ENCODE measurements at places on chromosomes 3 and 15. TPM values are rescaled to one million over a fixed set of nuclear protein-coding genes. Genes with fewer than 3 reads are reported as not detected.

DNA sequence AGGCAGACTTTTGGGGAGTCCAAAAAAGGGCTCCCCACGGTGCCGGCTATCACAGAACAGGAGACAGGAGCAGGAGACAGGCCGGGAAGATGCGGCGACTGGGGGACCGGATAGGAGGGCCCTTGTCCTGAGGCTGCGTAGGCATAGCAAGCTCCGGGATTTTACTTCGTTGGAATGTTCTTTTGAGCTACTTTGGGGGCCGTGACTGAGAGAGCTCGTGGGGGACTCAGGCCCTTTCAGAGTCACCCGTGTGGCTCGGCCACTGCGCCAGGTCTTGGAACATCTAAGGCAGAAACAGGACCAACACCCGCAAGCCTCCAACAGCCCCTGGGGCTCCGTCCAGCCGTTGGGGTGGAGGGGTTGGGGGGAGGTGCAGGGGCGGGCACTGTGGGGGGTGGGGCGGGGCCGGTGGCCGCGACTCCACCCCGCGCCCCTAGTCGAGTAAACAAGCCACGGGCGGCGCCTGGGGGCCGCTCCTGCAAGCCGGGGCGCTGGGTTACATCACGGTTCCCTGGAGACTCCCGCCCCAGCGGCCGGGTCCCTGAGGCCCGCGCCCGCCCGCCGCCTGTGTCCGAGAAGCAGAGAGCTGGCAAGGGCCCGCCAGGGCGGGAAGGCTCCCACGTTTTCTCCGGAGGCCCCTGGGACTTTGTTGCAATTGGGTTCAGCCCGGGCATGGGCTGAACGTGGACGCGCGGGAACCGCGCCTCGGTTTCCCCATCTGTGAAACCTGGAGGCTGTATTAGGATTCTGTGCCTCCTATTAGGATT, 23.3 kb upstream of the C15orf39 start:
- H3K4me3 ChIP-seq, result peak overlapping the region; percentile 35
- H3K27me3 ChIP-seq, result no peaks in the 10 kb centered on the region
- H3K4me1 ChIP-seq, result peaks cover 32% of the 10 kb centered on the region
- H3K27ac ChIP-seq, result peak overlapping the region; percentile 47
- peak; percentile 60 for DNase-seq

LHFPL4 gene
- not detected for total RNA-seq

SMCO1 gene
- total RNA-seq, result not detected

GRCh38 chr15:52879145-52879544, 89.0 kb upstream of the ONECUT1 start:
- H3K4me1 ChIP-seq, result no peaks in the 10 kb centered on the region
- no peak overlapping the region for H3K27ac ChIP-seq
- no peaks in the 10 kb centered on the region for H3K36me3 ChIP-seq
- no peaks in the 10 kb centered on the region for H3K27me3 ChIP-seq
- DNase-seq, result no peak

DNA sequence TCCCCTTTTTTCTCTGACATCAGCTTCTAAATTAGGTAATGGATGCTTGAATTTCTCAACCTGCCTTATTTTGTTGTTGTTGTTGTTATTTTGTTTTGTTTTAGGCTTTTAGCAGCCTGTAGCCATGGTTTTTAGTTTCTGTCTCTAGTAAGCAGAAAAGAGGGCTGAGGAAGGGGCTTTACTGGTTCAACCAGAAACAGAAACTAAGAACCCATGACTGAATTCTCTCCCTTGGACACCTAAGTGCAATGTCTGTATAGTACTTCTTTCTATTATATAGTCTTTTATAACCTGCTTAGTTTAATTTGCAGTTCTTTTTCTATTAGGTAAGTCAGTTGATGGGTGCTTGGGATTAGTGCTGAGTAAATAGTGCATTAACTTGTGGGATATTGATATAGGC, 129.0 kb downstream of the BBX start:
- no peaks in the 10 kb centered on the region for H3K4me1 ChIP-seq
- H3K27me3 ChIP-seq, result no peaks in the 10 kb centered on the region
- H3K4me3 ChIP-seq, result no peak overlapping the region
- DNase-seq, result no peak

DNA sequence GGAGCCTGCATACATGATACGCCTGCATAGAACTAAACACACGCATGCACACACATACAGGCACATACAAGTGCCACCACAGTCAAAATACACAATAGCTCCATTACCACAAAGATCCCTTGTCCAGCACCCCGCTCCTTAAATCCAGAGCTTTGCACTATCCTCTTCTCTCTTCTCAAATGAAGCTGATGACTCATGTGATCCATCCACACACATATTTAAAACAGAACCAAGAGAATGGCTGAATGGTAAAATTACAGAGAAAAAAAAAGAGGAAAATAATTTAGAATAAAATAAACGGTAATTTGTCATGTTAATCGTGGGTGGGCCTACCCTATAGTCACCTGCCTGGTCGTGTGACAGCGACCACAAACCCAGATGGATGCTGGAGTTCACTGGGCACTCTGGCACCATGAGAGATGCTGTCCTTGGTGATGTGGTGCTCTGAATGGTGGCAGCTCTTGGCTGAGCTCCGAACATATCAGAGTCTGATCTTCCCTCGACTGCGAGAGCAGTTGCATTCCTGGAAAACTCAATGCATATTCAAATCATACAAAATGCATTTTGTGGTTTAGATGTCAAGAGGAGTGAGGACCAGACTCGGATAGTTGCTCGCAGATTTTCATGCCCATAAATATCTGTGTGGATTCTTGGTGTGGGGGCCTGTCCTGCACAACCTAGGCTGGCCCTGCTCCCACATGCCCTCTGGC, 8.9 kb downstream of the IQSEC1 start:
- H3K36me3 ChIP-seq, result no peaks in the 10 kb centered on the region
- DNase-seq, result no peak
- H3K4me1 ChIP-seq, result no peaks in the 10 kb centered on the region
- no peak overlapping the region for H3K27ac ChIP-seq

BAHD1 gene
- 40.1 TPM for total RNA-seq

COL6A5 gene
- not detected for total RNA-seq

C15orf39 gene
- 59.2 TPM for total RNA-seq

DNA sequence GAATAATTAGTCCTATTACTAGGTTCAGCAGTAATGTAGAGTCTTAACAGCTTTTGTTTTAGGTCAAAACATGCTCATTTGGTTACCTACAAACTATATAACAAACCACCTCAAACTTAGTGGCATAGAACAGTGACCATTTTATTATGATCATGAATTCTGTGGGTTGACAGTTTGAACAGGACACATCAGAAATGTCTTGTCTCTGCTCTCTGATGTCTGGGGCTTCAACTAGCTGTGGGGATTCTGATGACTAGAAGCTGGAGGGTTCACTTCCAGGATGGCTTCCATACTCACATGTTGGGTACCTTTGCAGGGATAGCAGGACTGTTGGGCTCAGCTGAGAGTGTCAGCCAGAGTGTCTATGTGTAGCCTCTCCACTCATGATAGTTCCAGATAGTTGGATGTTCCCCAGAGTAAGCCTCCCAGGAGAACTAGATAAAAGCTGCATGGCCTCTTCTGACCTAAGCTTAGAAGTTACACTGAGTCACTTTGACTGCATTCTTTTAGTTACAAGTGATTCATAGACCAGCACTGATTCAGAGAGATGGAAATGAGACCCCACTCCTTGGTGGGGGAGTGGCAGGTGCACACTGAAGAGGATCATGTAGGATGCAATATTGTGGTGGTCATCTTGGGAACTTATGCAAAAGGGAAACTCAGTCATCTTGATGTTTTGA, 32.6 kb downstream of the PLCL2 start:
- no peak overlapping the region for H3K27ac ChIP-seq
- no peak for DNase-seq
- no peaks in the 10 kb centered on the region for H3K36me3 ChIP-seq
- H3K4me1 ChIP-seq, result peaks cover 2% of the 10 kb centered on the region
- no peak overlapping the region for H3K4me3 ChIP-seq

DNA sequence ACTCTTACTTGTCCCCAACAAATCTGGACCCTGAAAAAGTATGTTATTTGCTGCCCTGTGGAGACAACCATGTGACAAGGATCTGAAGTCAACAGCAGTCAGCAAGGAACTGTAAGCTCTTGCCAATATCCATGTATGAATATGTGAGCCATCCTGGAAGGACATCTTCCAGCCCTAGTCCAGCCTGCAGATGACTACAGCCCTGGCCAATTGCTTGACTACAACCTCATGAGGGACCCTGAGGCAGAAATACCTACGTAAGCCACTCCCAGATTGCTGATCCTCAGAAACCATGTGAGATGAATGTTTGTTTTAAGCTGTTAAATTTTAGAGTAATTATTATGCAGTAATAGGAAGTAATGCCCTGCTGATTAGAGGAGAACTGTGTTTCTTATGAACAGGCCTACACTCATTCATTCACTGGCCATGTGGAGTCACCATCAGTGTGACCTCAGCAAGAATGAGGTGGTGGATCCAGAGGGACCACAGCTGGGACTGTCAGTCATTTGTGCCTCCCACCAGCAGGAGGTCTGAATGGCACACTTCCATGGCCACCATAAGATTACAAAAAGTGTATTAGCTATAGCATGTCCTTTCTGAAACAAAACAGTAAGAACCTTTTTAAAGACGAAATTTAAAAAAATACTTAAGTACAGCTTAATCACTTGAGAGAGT, 92.6 kb downstream of the TFDP2 start:
- peaks cover 1% of the 10 kb centered on the region for H3K4me1 ChIP-seq
- no peak overlapping the region for H3K4me3 ChIP-seq
- H3K27me3 ChIP-seq, result no peaks in the 10 kb centered on the region

DNA sequence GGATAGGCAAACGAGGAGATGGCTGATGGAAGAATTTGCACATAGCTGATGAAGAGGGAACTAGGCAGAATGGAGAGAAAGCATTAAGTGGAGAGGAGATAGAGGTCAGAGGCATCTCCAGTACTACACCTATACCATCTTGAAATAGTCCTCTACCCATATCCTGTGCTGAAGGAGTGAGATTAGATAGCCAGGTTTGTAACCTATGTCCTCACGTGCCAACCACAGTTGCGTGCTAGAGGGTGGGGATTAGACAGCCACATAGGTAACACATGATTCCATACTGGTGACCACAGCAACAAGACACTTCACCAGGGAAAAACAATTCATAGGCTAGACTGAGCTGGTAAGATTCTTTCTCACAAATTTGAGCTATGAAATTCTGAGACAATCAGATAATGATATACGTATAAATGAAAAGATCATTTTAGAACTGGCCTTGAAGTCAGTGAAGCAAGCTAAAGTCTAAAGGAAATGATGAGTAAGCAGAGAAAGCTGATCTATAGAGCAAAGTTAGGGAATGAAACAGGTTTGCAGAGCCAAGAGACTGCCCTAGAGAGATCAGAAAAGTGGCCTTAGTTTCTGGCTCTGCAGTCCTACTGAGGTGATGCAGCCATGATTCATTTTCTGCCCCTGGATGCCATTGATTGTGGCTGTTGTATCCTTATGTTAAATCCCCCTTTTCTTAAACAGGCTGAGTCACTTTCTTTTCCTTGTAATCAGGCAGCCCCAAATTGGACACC, 17.7 kb downstream of the MYNN start:
- DNase-seq, result no peak
- no peaks in the 10 kb centered on the region for H3K36me3 ChIP-seq
- H3K4me1 ChIP-seq, result no peaks in the 10 kb centered on the region
- no peak overlapping the region for H3K4me3 ChIP-seq

DNA sequence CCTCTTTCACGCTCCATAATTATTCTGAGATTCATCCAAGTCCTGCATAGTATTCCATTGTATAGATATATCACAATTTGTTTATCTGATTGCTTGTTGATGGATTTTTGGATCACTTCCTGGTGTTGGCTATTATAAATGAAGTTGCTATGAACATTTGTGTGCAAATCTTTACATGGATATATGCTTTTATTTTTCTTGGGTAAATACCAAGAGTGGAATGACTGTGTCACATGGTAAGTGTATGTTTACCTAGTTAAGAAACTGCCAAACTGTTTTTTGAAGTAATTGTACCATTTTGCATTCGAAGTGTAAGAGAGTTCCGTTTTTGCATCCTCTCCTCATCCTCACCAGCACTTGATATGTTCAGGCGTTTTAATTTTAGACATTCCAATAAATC, 34.6 kb upstream of the ROPN1 start:
- no peak overlapping the region for H3K27ac ChIP-seq
- H3K36me3 ChIP-seq, result no peaks in the 10 kb centered on the region
- H3K27me3 ChIP-seq, result no peaks in the 10 kb centered on the region
- no peaks in the 10 kb centered on the region for H3K4me1 ChIP-seq
- H3K4me3 ChIP-seq, result no peak overlapping the region
- no peak for DNase-seq

DNA sequence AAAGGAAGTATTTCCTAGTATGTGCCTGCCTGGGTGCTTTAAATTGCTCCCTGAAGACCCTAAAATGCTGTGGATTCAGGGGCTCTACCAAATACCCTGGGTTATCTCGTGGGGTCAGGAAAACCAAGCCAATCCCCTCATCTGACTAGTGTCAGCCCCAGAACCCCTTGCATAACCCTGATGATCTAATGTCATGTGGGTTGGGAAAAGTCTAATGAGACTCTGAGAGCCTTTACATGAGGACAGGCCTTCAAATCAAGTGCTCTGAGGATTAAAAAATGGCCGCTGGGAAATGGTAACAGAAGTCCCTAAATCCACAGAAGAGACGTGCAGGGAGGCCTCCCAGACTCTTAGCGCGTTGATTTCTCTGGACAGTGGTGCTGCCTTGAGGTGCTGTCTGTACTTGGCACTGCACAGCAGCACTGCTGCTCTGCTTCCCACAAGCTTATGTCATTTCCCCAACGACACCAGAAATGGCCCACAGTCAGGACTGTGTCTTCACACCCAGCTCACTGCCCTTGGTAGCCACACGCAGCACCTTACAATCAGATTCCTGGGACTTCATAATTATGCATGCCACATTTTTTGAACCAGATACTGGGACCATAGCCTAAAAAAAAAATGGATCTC, 16.6 kb downstream of the EIF4E3 start:
- H3K27me3 ChIP-seq, result no peaks in the 10 kb centered on the region
- no peaks in the 10 kb centered on the region for H3K36me3 ChIP-seq
- no peak for DNase-seq
- no peak overlapping the region for H3K27ac ChIP-seq
